Activated naive CD8-positive, alpha-beta T cell treated with anti-CD3 and anti-CD28 coated beads, Interleukin-2, amount 10 ng/mL, durations not matched to agents 7 days and 5 days (primary cell): ENCODE measurements at places on chromosomes 12 and 14. TPM values are rescaled to one million over a fixed set of nuclear protein-coding genes. Genes with fewer than 3 reads are reported as not detected.

The MYH7 gene
- not detected for total RNA-seq

The MAGOHB gene
- total RNA-seq = 40.0 TPM

The KLRB1 gene
- 22.0 TPM for total RNA-seq

The PLEKHD1 gene
- 0.08 TPM for total RNA-seq

The RFC5 gene
- total RNA-seq = 44.9 TPM

The KRT82 gene
- total RNA-seq = not detected

The FAM186B gene
- 0.20 TPM for total RNA-seq

The SLCO1B3 gene
- not detected for total RNA-seq

The SENP1 gene
- 36.2 TPM for total RNA-seq

DNA sequence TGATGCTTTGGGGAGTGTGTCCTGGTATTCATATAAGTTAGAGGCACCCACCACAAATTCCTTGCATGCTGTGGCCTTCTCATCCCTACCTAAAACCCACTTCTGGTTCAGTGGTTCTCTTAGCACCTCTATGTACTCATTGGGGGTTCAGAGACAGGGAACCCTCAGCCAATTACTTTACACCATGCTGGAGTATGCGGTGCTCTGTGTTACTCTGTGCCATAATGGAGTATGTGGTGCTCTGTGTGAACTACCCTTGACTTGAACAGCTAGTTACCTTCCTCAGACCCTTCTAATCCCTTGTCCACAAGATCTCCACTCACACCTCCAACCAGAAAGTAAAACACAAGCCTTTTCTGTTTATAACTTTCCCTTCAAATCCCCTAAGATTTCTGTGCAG is 172.5 kb upstream of the E2F7 start:
- H3K4me1 ChIP-seq = no peaks in the 10 kb centered on the region
- no peak overlapping the region for H3K4me3 ChIP-seq
- no peaks in the 10 kb centered on the region for H3K27me3 ChIP-seq
- no peak for DNase-seq

- H3K36me3 ChIP-seq = no peaks in the 10 kb centered on the region
- no peaks in the 10 kb centered on the region for H3K4me1 ChIP-seq
- H3K27ac ChIP-seq = no peak overlapping the region
- H3K27me3 ChIP-seq = no peaks in the 10 kb centered on the region
These were observed 79.8 kb downstream of the SRRM4 start for GRCh38 chr12:119060847-119061796.

- H3K36me3 ChIP-seq = no peaks in the 10 kb centered on the region
- H3K27ac ChIP-seq = no peak overlapping the region
- no peak overlapping the region for H3K4me3 ChIP-seq
- DNase-seq = no peak
- no peaks in the 10 kb centered on the region for H3K27me3 ChIP-seq
- no peaks in the 10 kb centered on the region for H3K4me1 ChIP-seq
These were observed 268.7 kb downstream of the AKAP6 start for GRCh38 chr14:32597771-32598170.

GRCh38 chr12:2835691-2836403 is 1.0 kb upstream of the NRIP2 start:
- no peak overlapping the region for H3K27ac ChIP-seq
- H3K4me3 ChIP-seq = no peak overlapping the region
- no peaks in the 10 kb centered on the region for H3K27me3 ChIP-seq
- DNase-seq = no peak
- peaks cover 2% of the 10 kb centered on the region for H3K4me1 ChIP-seq

- H3K36me3 ChIP-seq = no peaks in the 10 kb centered on the region
- no peak for DNase-seq
- no peak overlapping the region for H3K27ac ChIP-seq
- peaks cover 14% of the 10 kb centered on the region for H3K4me1 ChIP-seq
These were observed 5.1 kb downstream of the BCL7A start for GRCh38 chr12:122026706-122027333.

DNA sequence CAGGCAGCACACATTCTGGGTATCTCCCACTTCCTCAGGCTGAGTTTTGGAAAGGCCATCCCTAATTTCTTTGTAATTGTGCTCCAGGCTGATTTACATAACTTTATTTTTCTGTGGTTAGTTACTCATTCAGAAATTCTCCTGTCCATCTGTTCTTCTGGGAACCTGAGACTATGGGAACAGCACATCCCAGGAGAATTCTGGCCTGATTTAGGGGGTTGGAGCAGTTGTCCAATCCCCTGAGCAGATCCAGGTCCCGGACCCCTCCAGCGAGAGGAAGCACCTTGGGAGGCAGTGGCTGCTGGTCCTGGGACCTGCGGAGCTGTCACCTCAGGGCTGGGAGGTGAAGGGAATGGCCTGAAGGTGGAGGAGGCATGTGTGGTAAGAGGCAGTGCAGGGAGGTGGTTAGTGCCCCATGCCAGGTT is 40.4 kb downstream of the TSPAN9 start:
- H3K4me1 ChIP-seq = peaks cover 20% of the 10 kb centered on the region
- no peaks in the 10 kb centered on the region for H3K36me3 ChIP-seq
- H3K27ac ChIP-seq = no peak overlapping the region
- H3K4me3 ChIP-seq = no peak overlapping the region
- no peak for DNase-seq

GRCh38 chr12:18074001-18074400 is 16.0 kb downstream of the RERGL start:
- no peak overlapping the region for H3K4me3 ChIP-seq
- no peaks in the 10 kb centered on the region for H3K4me1 ChIP-seq
- no peaks in the 10 kb centered on the region for H3K27me3 ChIP-seq
- H3K36me3 ChIP-seq = no peaks in the 10 kb centered on the region
- H3K27ac ChIP-seq = no peak overlapping the region
- DNase-seq = no peak

DNA sequence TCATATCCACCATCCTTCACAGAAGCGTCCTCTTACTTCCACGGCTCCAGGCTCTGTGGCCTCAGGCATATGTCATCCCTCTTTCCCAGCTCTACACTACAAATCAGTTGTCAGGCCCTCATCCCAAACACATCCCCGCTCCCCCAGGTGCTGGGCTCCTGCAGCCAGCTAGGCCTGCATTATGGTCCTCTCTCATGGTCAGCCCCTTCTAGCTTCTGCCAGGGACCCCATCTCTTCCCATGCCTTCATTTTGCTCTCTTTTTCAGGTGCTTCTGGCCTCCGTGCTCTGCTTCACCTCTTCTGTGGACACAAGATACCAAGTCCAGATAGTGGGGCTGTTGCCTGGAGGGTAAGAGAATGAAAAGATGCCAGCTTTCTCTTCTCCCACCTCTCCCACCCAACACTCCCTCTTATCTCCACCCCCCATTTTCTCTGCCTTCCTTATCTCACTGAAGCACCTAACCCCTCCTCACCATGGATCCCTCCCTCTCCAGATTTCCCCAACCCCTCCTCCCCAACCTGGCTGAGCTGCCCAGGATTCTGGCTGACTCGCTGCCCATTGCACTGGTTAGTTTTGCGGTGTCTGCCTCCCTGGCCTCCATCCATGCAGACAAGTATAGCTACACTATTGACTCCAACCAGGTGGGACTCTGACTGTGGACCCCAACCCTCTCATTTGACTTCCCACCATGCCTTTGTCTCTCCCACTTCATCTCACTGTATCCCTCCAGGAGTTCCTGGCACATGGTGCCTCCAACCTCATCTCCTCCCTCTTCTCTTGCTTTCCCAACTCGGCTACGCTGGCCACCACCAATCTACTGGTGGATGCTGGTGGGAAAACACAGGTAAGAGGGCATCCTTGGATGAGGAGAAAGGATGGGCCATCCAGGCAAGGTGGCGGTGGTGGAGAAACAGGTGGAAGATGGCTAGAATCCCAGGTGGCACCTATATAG is 10.4 kb downstream of the B4GALNT1 start:
- no peak for DNase-seq
- H3K36me3 ChIP-seq = no peaks in the 10 kb centered on the region
- peaks cover 94% of the 10 kb centered on the region for H3K27me3 ChIP-seq
- no peak overlapping the region for H3K27ac ChIP-seq

DNA sequence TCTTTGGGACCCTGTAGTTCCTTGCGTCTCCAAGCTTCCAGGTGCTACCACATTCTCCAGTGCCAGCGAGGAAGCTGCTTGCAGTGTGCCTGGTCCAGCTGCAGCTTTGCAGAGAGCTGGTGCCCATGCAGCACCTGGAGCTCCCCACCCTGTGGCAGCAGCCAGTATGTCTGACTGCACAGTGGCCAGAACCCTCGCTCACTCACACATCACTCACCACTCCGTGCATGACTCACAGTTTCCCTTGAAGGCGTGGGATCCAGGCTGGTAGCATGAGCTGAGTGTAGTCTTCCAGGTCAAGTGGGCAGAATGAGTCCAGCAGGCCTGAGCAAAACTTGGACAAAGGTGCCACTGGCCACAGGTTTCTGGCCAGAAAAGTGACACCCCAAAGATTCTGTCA is 33.6 kb downstream of the SDR9C7 start:
- no peaks in the 10 kb centered on the region for H3K4me1 ChIP-seq
- peaks cover 1% of the 10 kb centered on the region for H3K27me3 ChIP-seq
- H3K4me3 ChIP-seq = no peak overlapping the region
- no peak for DNase-seq
- no peak overlapping the region for H3K27ac ChIP-seq

DNA sequence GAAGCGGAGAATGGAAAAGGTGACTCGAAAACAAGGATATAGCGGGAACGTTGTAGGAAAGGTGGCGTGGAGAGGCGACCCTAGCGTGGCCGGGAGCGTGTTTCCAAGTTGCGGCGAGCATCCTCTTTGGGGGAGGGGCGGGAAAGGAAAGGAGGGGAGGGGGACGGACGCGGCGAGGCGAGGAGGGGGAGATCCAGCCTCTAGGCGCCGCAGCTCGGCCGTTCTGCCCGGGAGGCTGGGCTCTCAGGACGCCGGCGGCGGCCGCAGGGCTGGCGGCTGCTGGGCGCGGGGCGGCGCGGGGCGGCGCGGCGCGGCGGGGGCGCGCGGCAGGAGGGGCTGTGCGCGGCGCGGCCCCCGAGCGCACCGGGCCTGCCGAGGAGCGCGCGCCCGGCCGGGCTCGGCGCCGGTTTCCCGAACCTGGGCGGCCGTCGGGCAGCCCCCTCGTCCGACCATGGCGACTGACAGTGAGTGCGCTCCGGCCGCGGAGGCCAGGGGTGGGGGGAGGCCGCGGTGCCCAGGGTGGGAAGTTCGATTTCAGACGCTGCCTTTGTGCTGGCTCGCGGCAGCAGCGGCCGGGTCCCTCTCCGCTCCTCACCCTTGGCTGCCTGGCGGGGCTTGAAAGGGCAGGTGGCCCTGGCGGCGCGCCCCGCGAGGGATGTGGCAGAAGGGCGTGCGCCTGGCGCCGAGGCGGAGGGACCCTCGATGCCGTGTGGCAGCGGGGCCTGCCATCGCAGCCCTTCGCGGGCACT is 50.3 kb downstream of the SNAPC1 start:
- peaks cover 4% of the 10 kb centered on the region for H3K36me3 ChIP-seq
- no peak within 1 kb of the TSS for H3K27ac ChIP-seq
- H3K4me1 ChIP-seq = peaks cover 4% of the 10 kb centered on the region

GRCh38 chr14:101979666-101980065 is 15.3 kb downstream of the DYNC1H1 start:
- no peaks in the 10 kb centered on the region for H3K27me3 ChIP-seq
- DNase-seq = no peak
- H3K36me3 ChIP-seq = peaks cover 23% of the 10 kb centered on the region
- no peak overlapping the region for H3K27ac ChIP-seq

DNA sequence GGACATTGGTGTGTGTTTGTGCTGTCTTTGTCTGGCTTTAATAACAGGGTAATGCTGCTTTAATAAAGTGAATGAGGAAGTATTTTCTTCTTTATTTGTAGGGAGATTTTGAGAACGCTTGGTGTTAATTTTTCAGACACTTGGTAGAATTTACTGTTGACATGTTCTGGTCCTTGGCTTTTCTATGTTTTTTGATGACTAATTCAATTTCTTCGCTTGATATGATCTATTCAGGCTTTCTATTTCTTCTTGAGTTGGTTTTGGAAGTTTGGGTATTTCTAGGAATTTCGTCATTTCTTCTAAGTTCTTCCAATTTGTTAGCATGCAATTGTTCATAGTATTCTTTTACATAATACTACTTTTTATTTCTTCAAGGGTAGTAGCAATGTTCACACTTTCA is 167.8 kb downstream of the TTC6 start:
- no peaks in the 10 kb centered on the region for H3K36me3 ChIP-seq
- H3K27ac ChIP-seq = no peak overlapping the region
- H3K4me3 ChIP-seq = no peak overlapping the region
- H3K4me1 ChIP-seq = no peaks in the 10 kb centered on the region

DNA sequence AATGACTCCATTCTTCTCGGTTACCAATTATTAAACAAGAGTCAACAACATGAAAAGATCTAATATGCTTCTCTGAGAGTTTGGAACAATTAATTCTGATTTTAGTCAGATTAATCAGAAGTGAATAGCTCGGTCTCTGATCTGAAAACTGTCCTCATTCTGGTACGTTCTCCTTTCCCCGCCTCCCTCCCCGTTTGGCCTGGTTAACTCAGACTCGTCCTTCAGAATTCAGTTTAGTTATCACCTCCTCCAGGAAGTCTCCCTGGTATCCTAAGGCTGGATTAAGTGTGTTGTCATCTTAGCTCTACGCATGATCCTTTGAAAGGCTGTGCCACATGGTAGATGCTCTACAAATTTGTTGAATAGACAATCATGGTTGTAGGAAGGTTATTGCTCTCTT is 22.2 kb downstream of the MAP4K5 start:
- no peak for DNase-seq
- no peak overlapping the region for H3K27ac ChIP-seq
- no peaks in the 10 kb centered on the region for H3K4me1 ChIP-seq
- no peak overlapping the region for H3K4me3 ChIP-seq
- H3K36me3 ChIP-seq = peaks cover 23% of the 10 kb centered on the region
- H3K27me3 ChIP-seq = no peaks in the 10 kb centered on the region

GRCh38 chr12:52528641-52529143 is 8.5 kb upstream of the KRT5 start:
- H3K27ac ChIP-seq = no peak overlapping the region
- H3K27me3 ChIP-seq = peaks cover 7% of the 10 kb centered on the region
- H3K4me1 ChIP-seq = peaks cover 10% of the 10 kb centered on the region
- H3K36me3 ChIP-seq = no peaks in the 10 kb centered on the region
- DNase-seq = no peak
- no peak overlapping the region for H3K4me3 ChIP-seq

DNA sequence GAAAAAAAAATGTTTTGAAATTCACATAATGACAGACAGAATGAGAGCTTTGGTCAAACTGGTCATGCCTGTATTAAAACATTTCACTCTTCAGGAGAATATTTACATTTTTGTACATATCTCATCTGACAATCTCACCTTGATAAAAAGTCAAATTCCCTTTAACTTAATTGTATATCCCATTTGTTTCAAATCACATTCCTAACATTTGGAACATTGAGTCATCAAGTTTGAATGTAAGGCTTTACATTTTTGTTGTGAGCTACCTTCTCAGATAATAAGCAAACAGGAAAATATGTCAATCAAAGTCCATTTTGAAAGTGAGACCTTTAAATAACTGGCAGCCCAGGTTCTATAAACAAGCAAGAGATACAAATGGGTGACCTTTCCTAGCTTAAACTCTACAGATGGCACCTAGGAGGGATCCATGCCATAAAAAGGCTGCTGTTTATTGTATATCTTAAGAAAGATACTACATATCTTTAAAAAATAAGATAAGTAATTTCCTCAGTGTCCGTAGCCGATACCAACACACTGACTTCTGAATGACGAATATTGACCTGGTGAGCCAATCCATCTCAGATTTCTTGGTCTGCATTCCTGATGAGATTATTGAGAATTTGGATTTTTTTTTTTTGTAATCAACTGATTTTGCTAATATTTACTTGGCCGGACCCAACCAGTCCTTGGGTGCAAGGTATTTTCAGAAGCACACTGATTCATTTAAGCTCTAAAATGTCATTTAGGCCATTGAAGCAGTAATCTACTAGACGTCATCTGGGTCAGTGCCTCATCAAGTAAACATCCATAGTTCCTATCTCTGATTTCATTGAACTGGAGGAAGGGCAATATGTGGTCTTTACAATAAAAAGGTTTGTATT is 259.6 kb downstream of the BTG1 start:
- H3K4me3 ChIP-seq = no peak overlapping the region
- peaks cover 2% of the 10 kb centered on the region for H3K36me3 ChIP-seq
